Globus pallidus (tissue), 1 donor: ENCODE measurements at places on chromosomes 7 and 10.
A peak's percentile ranks its signal among the peaks of the same experiment; 100 is the strongest.

DNA sequence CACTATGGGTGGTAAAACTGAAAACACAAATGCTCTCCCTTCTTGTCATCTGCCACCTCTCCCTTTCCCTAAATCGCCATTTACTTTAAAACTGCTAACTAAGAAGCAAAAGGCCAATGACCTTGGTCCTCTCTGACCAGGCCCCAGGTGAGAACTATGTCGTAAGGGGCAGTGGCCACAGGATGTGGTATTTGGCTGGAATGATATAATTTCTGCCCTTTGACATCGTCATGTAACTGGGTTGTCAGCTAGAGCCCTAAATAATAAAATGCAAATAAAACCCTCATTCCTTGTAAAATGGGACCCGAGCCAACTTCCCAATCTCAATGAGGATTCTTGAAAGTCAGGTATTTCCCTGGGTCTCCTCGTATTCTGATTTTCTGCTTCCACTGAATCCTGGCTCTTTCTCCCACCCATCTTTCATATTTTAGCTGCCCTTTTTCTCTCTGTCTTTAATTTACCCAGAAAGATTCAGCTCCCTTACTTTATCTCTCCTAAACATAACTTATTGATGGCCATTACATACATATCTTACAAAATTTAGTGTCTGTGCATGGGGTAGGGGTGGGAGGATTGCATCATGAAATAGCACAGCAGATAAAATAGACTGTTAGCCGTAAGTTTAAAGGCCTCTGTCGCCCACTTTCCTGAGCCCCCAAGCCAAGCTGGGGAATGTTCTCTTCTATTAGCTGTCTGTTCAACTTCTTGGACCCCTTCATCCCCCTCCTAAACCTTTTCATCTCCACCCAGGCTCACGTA, 3.2 kb upstream of the EEPD1 start:
- no peak for DNase-seq

DNA sequence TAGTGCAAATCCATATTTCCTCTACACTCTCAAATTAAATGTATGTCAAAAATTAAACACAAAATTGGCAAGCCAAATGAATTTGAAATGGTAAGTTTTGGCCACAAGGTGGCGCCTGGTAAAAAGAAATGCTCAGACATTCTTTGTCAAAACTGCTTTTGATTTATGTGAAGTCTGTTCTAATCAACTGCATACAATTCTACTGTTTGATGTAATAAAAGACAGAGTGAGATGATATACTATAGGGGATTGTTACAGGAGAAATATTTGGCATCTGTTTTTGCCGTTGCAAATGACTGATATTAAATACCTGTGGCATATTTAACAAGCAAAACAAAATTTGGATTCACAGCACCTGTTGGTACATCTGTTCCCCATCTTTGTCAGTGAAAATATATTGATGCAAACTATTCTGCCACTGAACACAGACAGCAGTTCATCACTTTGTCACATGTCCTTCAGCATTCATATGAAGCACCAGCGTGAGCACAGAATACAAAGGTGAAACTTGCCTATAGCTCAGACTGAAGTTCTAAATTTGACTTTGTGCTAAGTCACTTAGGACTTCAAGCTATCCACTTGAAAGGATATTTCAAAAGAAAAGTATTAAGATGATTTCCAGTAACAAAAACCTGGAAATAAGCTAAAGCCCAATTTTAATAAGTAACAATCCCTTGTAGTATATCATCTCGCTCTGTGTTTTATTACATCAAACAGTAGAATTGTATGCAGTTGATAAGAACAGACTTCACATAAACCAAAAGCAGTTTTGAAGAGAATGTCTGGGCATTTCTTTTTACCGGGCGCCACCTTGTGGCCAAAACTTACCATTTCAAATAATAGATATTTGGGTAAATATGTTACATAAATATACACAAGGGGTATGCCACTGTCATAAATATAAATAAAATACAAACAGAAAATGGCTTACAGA, 10.2 kb upstream of the CH25H start:
- peak; percentile 83 for DNase-seq

- DNase-seq = peak; percentile 42
Observed at GRCh38 chr7:123682690-123683089, 27.0 kb downstream of the LMOD2 start.

- no peak for DNase-seq
Observed at GRCh38 chr10:25575343-25575742, 358.7 kb upstream of the MYO3A start.

DNA sequence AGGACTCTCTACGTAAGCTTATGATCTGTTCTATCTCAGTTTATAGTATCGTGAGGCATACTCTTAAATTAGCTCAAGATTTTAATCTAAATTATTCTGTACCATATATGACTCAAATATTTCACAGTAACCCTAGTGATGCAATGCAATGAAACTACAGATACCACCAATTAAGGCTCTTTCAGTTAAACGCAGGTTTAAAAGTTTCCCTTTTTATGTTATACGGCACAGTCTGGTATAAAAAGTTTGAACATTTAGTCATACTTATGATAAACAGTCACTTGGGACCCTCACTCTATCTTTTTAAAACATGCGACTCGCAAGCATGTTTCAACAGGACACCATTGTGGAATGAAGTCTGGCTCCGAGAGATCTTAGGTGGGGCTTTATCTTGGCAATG, 107.2 kb downstream of the CDK6 start:
- no peak for DNase-seq

GRCh38 chr10:69406816-69407580, 9.7 kb downstream of the TACR2 start:
- no peak for DNase-seq

DNA sequence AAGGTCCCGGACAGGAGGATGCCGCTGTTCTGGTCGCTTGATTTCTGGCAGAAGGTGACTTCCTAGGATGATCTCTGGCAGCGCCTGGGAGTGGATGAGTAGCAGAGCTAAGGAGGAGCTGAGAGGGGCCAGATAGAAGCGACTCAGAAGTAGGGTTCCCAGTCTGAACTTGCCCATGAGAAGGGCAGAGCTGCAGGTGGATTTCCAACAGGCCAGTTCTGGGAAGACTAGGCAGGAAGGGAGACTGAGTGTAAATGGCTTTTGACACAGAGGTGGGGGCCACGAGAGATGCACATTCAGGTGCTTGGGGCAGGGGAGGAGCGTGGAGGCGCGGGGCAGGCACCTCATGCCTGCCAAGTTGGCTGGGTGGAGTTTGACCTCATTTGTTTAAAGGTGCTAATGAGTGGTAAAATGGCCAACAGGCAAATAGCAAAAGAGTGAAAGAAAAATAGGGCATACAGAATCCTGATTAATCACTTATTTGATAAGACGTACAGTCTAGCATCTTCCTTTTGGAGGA, 58.8 kb downstream of the SHH start:
- DNase-seq = no peak

GRCh38 chr7:134724606-134725005, 54.8 kb upstream of the CALD1 start:
- no peak for DNase-seq

- no peak for DNase-seq
Observed at GRCh38 chr10:20202337-20202736, 386.1 kb downstream of the PLXDC2 start.

DNA sequence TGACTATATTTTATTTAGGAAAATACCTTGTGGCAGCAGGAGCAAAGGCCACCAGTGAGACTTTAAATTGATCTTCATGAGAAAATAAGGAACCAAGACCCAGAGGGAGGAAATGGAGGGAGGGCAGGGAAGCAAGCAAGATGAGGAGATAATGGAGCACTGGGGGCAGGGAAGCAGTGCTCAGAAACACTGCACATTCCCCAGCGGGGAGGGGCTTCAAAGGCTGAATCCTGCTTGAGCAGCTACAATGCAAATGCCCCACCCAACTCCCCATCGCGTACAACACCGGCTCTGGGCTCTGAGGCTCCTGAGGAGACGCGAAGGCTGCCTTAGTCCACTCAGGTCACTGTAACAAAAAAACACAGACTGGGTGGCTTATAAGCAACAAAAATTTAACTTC, 503.8 kb downstream of the GRID1 start:
- DNase-seq = no peak

GRCh38 chr10:1107004-1107403, 50.8 kb downstream of the WDR37 start:
- DNase-seq = no peak

DNA sequence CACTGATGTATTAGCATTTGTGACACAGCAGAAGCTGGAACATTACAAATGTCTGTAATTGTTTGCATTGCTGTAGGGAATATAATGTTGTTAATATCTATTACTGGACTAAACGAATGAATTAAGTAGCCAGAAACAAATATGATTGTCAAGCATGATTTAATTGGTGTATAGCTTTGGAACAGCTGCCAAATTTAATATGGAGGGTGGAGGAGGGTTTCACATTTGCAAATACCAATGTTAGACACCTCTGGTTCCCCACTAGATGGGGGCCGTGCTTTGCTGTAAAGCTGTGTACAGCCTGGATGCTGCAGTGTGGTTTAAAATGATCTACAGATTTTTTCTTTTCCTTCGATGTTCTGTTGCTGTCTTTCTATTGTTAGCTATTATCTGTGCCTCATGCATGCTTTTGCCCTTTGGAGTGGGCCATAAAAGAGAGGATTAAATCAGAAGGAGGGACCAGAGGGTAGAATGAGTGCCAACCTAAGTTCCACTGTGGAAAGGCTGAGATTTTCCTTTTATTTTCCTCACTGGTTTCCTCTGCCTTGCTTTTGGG, 23.1 kb downstream of the DNAJB9 start:
- DNase-seq = no peak

- no peak for DNase-seq
Observed at GRCh38 chr10:109769966-109770365, 153.3 kb downstream of the XPNPEP1 start.

GRCh38 chr7:141328290-141328689, 222.9 kb upstream of the AGK start:
- DNase-seq = no peak

DNA sequence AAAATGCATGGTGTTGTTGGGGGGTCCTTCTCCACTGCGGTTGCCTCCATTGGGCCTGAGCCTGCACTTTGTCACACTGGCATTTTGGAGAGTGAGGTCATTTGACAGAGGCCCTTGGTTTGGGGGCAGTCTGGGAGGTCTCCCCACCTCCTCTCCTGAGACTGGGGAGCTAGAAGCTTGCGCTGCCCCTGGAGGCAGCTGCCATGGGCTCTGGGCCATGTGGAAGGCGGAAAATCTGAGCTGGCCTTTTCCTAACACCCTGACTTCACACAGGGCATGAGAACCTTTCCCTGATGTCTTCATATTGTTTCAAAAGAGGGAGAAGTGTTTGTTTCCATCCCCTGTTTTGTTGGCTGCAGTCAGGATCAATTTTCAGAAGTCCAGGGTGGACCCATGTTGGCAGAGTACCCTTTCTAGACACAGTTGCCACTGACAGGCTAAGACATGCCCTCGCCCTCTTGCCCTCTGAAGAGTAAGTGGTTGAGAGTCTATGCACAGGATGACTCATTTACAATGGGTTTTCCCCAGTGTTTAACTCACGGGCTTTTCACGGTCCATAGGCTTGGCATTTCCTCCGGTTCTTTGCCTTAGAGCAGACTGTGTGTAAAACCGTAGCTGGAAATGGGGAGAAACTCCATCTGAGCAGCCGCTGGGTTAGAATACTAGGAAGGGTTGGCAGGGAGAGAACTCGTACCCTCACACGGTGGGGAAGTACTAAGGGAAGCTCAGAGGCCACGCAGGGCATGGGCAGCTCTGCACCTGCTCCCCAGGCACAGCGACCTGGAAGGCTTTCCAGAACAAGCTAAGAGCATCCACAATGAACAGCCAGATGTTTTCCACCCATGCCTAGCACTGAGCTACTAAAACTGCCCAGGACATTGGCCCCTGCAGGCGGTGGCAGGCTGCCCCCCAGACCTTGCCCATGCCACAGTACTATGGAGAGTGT, 655.0 kb downstream of the SDK1 start:
- DNase-seq = no peak

DNA sequence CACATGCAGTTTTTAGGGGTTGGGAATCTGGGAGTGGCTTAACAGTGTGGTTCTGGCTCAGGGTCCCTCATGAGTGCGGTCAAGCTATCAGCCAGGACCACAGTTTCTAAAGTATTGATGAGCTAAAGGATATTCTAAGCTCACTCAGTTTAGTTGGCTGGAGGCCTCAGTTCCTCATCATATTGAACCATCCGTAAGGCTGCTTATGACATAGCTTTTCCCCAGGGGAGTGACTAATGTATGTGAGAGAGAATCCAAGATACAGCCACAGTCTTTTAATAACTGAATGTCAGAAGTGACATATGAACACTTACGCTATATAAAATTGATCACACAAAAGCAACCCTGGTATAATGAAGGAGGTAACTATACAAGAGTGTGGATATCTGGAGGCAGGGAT, 245.3 kb downstream of the POLR1F start:
- no peak for DNase-seq

- no peak for DNase-seq
Observed at GRCh38 chr10:955127-955819, 23.8 kb upstream of the LARP4B start.

DNA sequence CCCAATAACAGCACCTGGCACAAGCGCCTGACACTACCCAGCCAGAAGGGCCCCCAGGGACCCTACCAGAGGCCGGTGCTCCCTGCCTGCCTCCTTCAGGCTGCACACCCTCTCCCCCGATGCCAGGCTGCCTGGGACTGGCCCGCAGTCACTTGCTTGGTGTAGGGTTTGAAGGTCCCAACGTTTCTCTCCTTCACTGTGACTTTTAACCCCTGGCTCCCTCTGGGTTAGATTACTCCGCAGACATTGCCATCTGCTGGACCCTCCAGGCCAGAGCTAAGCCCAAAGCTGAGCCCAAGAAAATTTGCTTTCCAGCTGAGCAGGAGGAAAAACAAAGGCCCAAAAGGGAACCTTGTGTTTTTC, 6.9 kb downstream of the CDHR1 start:
- no peak for DNase-seq

- DNase-seq = no peak
Observed at GRCh38 chr10:99161165-99161564, 74.5 kb downstream of the HPSE2 start.

GRCh38 chr10:118139321-118139720, 92.6 kb upstream of the RAB11FIP2 start:
- no peak for DNase-seq

DNA sequence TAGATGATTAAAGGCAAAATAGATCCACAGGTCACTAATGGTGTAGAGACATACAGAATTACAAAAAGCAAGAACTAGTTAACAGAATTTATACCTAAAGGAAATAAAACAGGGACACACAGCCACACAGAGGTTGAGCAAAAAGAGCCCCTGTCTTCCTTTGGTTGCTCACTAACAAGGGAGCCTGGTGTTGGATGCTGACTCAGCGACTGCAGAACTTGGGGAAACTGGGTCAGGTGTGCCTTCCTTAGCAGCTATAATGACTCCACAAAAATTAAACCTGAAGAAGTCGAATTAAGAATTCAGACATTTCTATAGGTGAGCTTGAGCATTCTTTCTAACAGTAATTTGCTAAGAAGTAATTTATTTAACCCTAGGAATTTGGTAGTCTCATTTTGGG, 15.0 kb downstream of the POM121L12 start:
- DNase-seq = no peak

- DNase-seq = no peak
Observed at GRCh38 chr7:106312099-106312871, 27.5 kb upstream of the NAMPT start.
